ENCODE measurements at places on chromosomes 3 and 15. TPM values are rescaled to one million over a fixed set of nuclear protein-coding genes. Genes with fewer than 3 reads are reported as not detected.

CDC25A gene
- total RNA-seq, result 4.6 TPM

SKOR1 gene
- 0.33 TPM for total RNA-seq

IQCF5 gene
- not detected for total RNA-seq

TRMT10C gene
- total RNA-seq, result 33.7 TPM

COL6A5 gene
- 0.16 TPM for total RNA-seq

Measured in camera-type eye (tissue), 1 donor.